GM23248 (cell line): ENCODE measurements at places on chromosomes 4 and X.

GRCh38 chr4:15161439-15161838, 159.2 kb downstream of the CPEB2 start:
- DNase-seq: no peak

DNA sequence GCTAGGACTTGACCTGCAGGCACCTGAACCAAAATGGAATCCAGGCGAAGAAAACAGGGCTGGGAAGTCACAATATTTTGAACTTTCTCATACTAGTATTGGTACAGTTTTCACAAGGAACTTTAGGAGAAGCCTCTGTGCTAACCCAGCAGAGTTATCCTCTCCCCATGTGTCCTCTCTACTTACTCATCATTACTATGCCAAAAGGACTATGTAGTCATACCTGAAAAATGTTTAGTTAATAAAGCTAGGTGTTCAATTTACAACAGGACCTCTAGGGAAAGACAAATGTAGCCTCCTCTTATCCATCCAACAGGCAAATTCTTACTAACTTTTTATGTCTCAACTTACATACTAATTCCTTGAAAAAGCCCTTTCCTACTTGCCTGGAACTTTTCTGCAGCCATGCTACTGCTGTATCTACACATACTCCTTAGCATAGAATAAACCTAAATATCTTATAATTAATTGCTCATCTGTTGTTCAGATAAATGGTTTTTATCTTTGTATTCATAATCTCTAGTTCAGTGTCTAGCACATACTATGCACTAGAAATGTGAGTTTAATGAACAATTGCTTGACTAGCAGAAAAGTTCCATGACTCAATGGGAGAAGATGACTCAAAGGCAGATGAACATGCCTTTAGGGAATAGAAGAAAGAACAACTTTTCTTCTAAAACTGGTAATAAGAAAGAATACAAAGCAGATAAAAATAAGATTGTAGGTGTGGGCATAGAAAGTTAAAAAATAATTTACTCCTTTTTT, 215.5 kb upstream of the VEGFC start:
- peak; percentile 87 for DNase-seq

DNA sequence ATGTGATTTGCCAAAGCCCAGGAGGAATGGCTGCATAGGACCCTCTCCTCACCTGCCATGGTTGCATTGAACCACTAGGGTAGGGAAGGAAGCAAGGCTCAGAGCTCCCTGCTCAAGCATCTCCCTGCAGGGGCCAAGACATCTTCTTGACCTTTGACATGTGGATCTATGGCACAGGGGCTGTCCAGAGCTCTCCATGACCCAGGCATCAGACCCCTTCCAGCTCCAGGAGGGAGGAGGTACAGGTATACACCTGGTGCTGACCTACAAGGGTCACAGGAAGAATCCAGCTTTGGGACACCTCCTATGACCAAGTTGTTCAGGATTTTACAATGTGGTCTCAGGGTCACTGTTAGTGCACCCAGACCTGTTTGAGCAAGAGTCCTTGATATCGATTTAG, 23.2 kb upstream of the ASMTL start:
- no peak for DNase-seq

GRCh38 chr4:11209826-11210225, 218.9 kb downstream of the HS3ST1 start:
- DNase-seq: no peak

DNA sequence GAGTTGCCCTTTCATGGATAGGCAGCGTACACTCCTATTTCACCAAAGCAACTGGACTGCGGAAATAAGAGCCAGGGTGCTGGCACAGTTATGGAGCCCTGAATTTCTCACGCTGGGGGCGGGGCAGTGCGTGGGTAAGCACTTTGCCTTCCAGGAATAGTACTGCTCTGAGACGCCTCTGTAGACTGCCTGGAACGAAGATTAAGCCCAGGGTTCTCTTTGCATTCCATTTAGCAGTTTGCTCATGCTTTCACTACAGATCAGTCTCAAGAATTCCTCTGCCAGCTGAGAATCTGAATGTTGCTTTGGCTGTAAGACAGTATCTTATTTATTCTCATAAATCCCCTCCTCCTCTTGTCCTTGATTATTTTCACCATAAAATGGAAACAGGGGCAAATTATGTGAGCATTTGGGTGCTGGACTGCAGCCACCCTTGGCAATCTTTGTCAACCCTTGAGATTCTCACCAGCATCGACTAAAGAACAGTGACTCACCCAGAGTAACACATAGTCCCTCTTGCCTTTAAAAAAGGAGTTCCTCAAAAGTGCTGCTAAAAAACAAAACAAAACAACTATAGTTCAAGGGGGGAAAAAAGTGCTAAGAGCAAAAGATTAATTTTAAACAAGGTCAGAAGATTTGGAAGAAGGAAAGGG, 88.9 kb upstream of the CITED1 start:
- peak; percentile 77 for DNase-seq

DNA sequence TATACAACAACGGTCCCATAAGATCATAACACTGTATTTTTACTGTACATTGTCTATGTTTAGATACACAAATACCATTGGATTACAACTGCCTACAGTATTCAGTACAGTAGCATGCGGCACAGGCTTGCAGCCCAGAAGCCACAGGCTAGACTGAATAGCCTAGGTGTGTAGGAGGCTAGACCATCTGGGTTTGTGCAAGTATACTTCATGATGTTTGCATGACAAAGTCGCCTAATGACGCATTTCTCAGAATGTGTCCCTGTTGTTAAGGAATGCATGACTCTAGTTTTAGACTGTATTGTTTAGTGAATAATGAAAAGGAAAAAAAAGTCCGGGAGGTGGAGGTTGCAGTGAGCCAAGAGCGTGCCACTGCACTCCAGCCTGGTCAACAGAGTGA, 56.5 kb upstream of the C4orf50 start:
- no peak for DNase-seq

DNA sequence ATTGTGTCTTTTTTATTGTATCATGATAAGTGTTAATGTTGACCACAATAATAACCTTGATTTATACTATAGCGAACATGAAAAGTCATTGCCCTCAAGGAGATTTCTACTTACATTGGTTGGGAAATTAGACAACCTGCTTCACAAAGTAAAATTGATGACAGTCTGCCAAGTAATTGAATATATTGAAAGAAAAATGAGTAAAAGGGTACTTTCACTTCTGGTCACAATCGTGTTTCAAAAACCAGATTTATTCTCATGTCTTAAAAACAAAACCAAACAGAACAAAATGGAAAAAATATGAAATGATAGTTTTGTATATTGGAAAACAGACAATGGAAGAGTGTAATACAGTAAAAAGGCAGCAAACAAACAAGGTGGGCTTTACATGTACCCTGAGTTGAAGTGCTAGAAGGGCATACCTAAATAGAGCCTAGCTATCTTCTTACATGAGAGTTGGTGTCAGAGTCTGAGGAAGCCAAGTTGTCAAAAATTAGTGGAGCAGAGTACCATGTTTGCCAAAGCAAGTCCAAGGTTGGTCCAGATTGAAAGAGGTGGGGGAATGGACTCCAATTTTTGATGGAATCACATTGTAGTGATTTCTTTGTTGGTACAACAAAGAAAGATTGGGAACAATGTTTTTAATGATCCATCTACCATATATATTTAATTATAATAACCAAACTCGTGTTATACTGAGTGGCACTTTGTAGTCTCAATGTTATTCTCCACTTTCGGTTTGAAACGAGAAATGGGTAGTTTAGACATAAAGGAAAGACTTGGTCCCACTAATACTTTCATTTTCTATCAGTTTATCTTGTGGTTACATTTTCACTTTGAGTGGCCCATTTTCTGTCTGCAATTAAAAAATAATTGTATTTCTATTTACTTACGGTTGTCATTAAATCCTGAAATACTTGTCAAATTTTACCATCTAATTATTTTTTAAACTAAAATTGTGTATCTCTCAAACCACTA, 775.6 kb downstream of the STIM2 start:
- DNase-seq: no peak

GRCh38 chr4:162683659-162684370, 482.9 kb downstream of the NAF1 start:
- DNase-seq: no peak

- peak; percentile 93 for DNase-seq
These were observed 14.4 kb upstream of the CC2D2A start for GRCh38 chr4:15455290-15455689.
